Activated CD4-positive, alpha-beta T cell treated with anti-CD3 and anti-CD28 coated beads for 4 hours (primary cell): ENCODE measurements at places on chromosomes 4 and X.

- no peak for DNase-seq
Observed at GRCh38 chr4:89269121-89269666, 38.4 kb downstream of the GPRIN3 start.

DNA sequence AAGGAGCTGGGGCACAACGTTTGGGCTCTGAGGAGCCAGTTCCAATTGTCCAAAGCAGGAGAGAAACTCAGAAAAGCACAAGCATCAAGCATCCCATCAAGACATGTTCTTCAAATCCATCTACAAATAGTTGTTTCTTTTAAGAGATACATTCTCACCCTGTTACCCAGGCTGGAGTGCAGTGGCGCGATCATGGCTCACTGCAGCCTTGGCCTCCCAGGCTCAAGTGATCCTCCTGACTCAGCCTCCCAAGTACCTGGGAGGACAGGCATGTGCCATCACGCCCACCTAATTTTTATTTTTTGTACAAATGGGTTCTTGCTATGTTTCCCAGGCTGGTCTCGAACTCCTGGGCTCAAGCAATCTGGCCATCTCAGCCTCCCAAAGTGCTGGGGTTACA, 18.1 kb downstream of the NELFA start:
- DNase-seq: no peak

DNA sequence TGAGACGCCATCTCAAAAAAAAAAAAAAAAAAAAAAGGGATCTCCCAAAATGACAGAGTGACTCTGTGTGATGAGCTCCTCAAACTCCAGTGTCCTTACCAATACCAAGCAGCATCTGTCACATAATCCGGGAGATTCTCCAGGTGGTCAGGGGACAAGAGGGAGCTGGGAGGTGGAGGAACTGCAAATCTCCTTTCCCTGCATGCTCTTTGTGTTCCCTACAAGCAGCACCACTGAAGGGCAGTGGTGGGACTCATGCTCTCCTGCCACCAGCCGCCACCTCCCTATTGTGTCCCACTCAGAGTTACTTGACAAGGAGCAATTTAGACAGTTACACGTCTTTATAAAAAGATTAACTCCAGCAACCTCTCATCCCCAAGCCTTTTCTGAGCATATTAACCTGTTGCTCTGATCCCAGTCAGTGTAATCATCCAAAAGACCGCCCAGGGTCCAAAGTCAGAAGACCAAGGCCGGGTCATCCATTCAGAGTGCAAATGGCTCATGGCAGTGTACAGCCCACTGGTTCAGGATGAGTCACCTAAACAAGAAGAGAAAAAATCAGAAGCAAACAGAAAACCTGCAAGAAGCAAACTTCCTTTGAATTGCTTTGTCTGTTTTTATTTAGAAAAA, 23.6 kb downstream of the MGST2 start:
- no peak for DNase-seq

DNA sequence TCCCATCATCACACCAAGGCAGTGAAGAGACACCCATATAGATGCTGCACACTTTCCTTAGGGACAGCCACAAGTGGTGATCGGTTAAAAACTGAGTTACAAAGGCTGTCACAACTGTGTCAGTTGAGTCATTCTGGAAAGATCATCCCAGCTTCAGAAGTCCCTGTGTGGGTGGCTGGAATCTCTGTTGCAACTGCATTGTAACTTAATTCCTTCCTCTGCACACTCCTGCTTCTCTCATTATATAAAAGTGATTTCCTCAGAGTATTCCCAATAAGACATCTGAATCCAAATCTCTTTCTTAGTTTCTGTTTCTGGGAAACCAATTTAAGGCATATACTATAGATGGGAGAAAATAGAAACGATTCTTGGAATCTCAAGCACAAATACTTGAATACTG, 88.1 kb downstream of the FSTL5 start:
- no peak for DNase-seq

- no peak for DNase-seq
Observed at GRCh38 chr4:120841580-120841979, 80.9 kb downstream of the PRDM5 start.

DNA sequence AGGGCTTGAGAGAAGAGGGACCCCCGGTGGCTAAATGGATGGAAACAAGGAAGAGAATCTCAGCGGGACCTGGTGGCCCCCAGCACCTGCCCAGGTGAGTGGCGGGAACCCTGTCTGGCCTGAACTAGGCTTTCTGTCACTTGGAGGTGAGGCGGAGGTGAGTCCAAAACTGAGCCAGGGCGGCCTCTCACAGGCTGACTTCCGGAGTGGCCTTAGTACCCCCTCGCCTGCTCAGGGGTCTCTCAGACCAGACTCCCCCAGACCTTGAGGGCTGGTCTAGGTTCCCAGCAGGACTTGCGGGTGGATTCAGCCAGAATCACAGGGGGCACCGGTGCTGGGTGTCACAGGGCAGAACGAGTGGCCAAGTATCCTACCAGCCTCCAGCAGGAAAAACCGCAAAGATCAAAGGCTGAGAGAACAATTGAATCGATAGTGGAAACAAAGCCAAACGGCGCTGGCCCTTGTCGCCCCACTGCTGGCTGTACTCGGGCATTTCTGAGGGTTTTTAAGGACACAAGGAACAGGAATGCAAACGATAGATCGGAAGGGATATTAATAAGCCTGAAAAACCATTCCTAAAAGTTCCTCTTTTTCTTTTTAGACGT, 67.8 kb downstream of the WFS1 start:
- no peak for DNase-seq

DNA sequence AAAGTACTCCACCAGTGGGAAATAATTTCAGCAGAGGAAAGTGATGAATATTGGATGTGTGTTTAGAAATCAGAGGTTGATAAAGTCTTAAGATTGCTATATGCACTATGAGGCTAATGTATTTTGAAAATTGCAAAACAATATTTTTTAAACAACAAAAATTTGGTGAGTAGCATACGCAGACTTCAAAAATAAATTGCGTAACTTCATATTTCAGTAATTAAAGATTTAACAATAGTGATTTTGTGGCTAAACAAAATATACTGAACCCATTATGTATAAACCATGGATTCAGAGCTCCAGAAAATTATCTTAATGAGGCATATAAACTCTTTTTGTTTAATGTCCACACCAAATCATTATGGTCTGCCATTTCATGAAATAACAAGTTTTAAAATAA, 3.3 kb upstream of the TAPT1 start:
- DNase-seq: no peak

DNA sequence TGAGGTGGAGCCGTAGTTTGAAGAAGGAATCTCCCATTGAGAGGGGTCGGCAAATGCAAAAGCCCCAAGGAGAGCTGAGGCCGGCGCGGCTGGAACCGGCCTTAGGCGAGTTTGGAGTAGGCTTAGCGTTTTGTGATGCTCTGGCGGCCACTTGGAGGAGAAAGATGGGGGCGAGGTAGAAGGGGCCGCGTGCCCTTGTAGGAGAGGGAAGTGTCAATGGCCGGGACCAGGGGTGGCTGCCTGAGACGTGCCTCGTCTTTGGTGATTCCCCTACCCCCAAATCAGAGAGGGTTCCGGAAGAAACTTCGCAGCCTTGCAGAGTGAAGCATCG, 11.7 kb downstream of the MSX1 start:
- DNase-seq: no peak

DNA sequence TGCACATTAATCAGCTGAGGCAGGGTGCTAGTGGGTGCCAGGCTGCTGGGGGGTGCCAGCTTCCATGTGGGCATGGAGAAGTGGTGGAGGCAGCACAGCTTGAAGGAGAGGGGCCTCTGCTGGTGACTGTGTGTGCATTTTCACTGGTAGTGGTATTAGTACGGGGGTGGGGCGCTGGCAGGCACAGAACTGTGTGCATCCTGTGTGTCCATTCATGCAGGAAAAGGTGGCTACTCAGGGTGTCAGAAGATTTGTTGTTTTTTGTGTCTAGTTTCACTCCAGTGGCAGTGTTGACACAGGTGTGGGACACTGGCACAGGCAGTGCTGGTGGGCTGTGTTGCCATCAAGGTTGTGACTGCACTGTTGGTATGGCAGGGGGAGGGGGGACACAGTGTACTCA, 1303.6 kb downstream of the FAM133A start:
- DNase-seq: no peak

- no peak for DNase-seq
Observed at GRCh38 chrX:458631-459061, 71.9 kb upstream of the PPP2R3B start.

DNA sequence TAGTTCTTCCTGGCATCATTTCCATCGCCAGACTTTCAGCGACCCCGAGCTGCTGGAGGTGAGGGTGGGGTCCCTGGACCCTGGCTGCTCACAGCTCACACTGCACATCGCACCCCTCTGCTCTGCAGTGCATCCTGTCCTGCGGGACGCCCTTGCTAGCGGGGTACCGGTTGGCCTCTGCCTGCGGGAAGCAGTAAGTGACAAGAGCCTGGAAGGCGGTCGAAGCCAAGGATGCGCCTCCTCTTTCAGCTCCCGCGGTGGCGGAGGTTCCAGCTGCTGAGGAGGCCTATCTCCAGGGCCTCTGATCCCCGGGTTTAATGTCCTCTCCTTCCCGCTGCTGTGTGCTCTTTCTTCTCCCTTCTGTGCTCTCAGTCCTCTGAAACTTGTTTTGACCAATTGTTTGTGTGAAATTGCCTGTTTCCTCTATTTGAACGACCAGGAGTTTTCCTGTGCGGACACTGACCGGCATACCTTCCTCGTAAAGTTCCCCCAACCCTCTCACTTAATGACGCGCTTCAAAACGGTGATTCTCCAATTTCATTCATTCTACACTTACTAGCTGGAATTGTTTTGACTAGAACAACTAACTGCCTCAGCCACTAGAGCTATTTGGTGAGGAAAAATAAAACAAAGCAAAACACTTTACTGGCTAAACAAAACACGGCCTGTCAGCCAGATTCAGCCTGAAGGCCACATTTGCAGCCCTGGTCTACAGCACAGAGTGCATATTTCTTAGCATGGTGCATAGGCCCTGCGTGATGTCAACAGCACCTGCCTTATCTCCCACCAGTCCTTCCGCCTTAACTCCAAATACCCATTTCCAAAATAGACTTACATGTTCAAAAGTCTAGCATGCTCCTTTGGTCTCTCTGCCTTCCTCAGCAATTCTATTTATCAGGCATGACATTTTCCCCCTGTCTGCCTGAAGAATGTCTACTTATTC, 28.0 kb downstream of the MGAT4D start:
- no peak for DNase-seq

DNA sequence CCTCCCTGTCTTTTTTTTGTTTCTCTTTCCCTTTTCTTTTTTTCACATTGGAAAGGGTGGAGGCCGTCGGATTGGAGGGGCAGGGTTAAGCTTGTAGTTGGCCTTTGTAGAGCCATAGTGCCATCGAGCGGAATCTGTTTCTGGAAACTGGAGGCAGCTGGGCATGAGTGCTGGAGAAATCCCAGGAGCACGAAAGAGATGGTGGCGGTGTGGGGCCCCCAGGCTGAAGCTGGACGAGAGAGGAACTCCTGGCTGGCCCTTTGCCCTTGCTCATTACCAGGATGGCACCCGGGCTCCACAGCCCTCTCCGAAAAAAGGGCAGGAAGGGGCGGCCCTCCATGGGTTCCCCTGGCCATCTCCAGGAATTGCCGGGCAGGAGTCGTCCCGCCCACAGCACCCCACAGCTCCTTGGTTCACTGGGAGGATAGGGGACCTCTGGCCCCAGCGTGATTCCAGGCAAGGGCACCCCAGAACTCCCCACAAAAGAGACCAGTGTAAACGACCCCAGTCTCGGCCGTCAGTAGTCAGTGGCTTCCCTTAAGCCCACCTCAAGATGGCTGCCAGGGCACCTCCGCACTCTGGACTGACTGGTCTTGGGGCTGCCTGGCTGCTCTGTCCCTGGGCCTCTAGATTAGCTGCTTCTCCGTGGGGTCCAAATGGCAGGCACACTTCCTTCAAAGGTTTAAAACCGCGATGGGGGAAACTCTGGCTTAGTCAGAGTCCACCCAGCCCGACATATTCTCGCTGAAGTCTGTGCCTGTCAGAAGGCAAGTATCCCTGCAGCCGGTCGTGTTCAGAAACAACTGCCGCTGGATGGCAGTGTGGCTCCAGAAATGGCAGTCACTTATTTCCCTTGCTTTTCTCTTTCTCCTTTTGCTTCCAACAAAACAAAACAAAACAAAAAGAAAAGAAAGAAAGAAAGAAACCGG, 74.1 kb downstream of the NBDY start:
- peak; percentile 48 for DNase-seq

GRCh38 chr4:101218346-101218745, 129.0 kb downstream of the PPP3CA start:
- DNase-seq: no peak

GRCh38 chr4:2085496-2085901, 26.4 kb downstream of the NAT8L start:
- no peak for DNase-seq

DNA sequence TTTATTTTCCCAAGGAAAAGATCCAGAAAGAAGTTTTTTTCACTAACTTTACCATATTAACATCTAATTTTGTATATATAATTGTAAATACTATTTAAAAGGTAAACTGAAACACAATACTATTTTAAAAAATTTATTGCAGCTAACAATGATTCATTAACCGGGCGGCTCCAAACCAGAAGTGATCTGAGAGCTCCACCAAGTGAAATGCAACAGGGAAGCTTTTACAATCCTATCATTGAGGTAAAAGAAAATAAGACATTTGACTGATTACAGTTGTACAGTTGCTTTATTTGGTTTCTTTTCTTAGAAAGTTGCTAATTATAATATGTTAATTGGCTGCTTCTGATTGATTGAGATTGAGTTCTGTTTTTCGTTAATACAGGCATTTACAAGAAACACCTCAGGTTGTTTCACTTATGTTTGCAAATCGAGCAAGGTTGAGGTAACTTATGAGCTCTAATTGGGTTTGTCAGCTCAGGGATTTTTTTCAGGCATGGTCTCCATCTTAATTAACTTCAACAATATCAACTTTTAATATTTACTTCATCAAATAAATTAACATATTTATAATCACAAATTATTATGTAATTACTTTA, 220.2 kb upstream of the UGT8 start:
- no peak for DNase-seq

- no peak for DNase-seq
Observed at GRCh38 chr4:175787948-175788347, 24.1 kb downstream of the GPM6A start.

DNA sequence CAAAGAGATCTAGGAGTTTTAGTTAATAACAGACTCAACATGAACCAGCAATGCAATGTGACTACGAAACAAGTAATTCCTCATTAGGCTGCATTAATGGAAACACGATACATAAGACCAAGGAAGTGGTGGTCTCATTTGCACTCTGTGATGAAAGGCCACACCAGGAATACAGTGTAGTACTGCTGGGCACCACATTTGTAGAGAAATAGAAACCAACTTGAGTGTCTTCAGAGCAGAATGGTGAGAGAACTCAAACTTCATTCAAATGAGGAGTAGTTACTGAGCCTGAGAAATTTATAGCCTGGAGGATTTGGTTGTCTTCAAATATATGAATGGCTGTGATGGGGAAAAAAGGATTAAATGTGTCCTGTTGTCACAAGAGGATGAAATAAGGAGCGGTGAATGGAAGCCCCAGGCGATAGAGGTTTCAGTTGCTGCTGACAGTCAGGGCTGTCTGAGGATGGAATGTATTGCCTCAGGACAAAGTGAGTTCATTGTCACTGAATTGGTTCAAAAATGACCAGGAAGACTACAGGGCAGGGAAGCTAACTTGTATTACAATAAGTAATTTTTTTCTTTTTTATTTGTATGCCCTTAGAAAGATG, 50.9 kb downstream of the NFKB1 start:
- DNase-seq: no peak

GRCh38 chr4:168569066-168569930, 72.4 kb downstream of the PALLD start:
- DNase-seq: no peak
